Adrenal gland (tissue), 19 donors: ENCODE measurements at places on chromosomes 2 and 18. TPM values are rescaled to one million over a fixed set of nuclear protein-coding genes. Genes with fewer than 3 reads are reported as not detected.

Gene SAG
- not detected for total RNA-seq

Gene CREG2
- total RNA-seq = not detected

Gene ADD2
- total RNA-seq = 3.9 TPM

Gene SPAST
- total RNA-seq = 20.4 TPM

Gene TUBB6
- total RNA-seq = 15.7 TPM

Gene MOGAT1
- total RNA-seq = not detected

Gene IL1F10
- total RNA-seq = not detected

Gene CDKL4
- 1.9 TPM for total RNA-seq

Gene ZC3H6
- 17.9 TPM for total RNA-seq

Gene RNF125
- total RNA-seq = 1.6 TPM

Gene ZSWIM2
- total RNA-seq = not detected

- H3K4me1 ChIP-seq = no peaks in the 10 kb centered on the region
- DNase-seq = no peak
- H3K36me3 ChIP-seq = no peaks in the 10 kb centered on the region
- no peak overlapping the region for H3K4me3 ChIP-seq
- no peaks in the 10 kb centered on the region for H3K27me3 ChIP-seq
Measured at GRCh38 chr2:217710211-217710765, 292.5 kb downstream of the TNS1 start.

DNA sequence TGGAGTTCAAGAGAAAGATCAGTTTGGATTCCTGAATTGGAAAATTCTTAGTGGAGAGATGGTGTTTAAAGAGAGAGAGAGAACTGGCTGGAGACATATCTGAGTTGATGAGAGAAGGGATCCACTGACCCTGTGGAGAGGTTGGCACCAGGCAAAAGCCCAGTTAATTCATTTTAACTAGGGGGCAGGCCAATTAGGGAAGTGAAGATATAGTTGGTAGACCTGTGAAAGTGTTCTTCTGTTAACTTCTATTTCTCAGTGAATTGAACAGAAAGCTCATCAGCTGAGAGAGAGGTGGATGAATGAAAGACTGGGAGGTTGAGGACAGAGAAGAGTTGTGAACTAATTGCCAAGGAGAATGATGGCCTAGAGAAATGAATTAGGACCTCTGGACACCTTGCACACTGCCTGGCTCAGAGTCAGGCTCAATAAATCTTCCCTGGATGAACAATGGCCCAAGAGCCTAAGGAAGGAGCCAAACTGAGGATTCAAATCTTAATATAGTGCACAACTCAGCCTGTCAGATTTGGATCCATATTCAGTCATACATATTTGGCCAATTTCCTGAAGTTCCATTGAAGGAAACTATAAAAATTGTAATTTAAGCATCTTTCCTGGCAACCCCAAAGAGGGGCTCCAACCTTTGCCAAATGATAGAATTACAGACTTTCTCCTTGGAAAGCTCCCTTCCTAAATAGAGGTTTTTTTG, 82.2 kb upstream of the RMDN2 start:
- no peaks in the 10 kb centered on the region for H3K4me1 ChIP-seq
- H3K4me3 ChIP-seq = no peak overlapping the region
- H3K36me3 ChIP-seq = no peaks in the 10 kb centered on the region

GRCh38 chr2:69745035-69745434, 3.1 kb downstream of the ANXA4 start:
- no peak overlapping the region for H3K27ac ChIP-seq
- no peak overlapping the region for H3K4me3 ChIP-seq
- H3K4me1 ChIP-seq = peaks cover 20% of the 10 kb centered on the region

GRCh38 chr2:197345846-197346370, 35.3 kb upstream of the ANKRD44 start:
- H3K36me3 ChIP-seq = no peaks in the 10 kb centered on the region
- no peak overlapping the region for H3K27ac ChIP-seq
- H3K4me1 ChIP-seq = peaks cover 3% of the 10 kb centered on the region
- DNase-seq = no peak
- no peaks in the 10 kb centered on the region for H3K27me3 ChIP-seq

DNA sequence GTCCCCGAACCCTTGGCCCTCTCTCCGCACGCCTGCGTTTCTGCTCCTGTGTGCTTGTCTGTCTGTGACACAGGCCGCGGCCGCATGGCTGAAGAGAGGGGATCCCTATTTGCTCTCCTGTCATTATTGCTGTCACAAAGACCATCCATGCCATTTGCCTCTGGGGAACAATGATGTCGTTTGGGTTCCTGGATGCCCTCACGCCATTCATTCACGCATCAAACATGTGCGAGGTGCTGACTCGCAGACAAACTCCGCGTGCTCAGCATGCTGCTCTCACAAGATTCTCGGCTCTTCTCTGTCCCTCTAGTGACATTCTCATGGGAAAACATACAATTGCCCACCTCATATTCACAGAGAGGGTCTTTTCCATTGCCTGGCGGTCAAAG, 67.8 kb downstream of the ASB1 start:
- H3K4me1 ChIP-seq = no peaks in the 10 kb centered on the region
- H3K4me3 ChIP-seq = no peak overlapping the region
- no peak overlapping the region for H3K27ac ChIP-seq
- no peaks in the 10 kb centered on the region for H3K27me3 ChIP-seq
- no peak for DNase-seq

GRCh38 chr18:28174181-28174905, 2.6 kb downstream of the CDH2 start:
- no peaks in the 10 kb centered on the region for H3K36me3 ChIP-seq
- peak overlapping the region; percentile 92 for H3K27ac ChIP-seq
- no peaks in the 10 kb centered on the region for H3K27me3 ChIP-seq
- peaks cover 28% of the 10 kb centered on the region for H3K4me1 ChIP-seq
- DNase-seq = no peak

GRCh38 chr2:63665091-63665490, 76.3 kb downstream of the MDH1 start:
- no peak for DNase-seq
- H3K27ac ChIP-seq = no peak overlapping the region
- H3K36me3 ChIP-seq = no peaks in the 10 kb centered on the region
- no peaks in the 10 kb centered on the region for H3K4me1 ChIP-seq
- H3K4me3 ChIP-seq = no peak overlapping the region

DNA sequence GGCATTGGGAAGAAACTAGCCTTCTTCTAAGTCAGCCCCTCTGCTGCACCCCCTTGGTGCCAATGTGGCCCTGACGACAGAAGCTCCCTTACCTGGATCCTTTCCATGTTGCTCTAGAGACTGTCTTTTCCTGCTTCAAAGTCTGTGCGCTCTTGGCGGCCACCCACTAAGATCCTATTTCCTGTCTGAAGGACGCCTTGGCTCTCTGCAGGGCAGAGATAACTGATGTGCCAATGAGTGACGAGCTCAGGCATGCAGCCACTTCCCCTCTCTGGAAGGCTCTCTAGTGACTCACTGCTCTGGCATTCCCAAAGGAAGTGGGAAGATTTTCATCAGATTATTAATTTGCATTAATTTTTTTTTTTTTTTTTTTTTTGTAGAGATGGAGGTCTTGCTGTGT, 273.5 kb downstream of the CDH20 start:
- peaks cover 7% of the 10 kb centered on the region for H3K4me1 ChIP-seq
- peak overlapping the region; percentile 45 for H3K27ac ChIP-seq
- H3K4me3 ChIP-seq = no peak overlapping the region
- peak; percentile 64 for DNase-seq
- H3K36me3 ChIP-seq = no peaks in the 10 kb centered on the region
- H3K27me3 ChIP-seq = no peaks in the 10 kb centered on the region

GRCh38 chr2:16278421-16279200, 338.3 kb downstream of the MYCN start:
- H3K4me1 ChIP-seq = no peaks in the 10 kb centered on the region
- H3K27ac ChIP-seq = no peak overlapping the region
- no peak overlapping the region for H3K4me3 ChIP-seq
- H3K36me3 ChIP-seq = no peaks in the 10 kb centered on the region

DNA sequence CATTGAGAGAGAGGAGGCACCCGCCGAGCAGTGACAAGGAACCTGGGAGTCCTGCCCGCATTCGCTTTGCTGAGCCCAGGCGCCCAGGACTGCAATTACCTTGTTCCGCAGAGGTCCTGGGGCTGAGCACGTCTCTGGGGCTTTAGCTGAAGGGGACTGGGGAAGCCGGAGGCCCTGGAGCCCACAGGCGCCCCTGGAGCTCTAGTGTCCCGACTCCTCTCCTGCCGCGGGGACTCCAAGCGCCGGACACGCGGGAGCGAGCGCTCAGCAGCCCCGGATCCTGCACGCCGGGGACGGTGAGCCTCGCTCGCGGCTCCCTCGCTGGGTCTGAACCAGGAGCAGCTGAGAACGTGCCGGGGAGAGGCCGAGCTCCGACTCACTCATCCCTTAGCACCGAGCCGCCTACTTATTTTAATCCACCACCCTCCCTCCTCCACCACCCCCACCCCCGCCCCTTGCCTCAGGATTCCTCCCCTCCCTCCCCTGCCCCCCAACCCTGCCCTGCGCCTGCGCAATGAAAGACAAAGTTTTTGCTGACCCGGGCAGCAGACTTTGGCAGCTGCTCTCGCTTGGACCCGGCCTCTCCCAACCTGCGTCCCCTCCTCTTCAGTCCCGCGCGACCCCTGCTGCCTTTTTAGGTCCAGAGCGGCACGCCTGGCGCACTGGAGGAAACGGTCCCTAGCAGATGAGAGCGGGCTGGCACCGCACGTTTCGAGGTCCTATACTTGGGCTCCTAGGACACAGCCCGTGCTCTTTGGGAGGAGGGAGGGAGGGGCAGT, at the start of gene OSR1:
TSS of gene OSR1 (minus strand) at position 382 of the 779 bp plus-strand sequence. CDS start 4,818 bp downstream, outside the sequence.
- no peaks in the 10 kb centered on the region for H3K36me3 ChIP-seq
- DNase-seq = peak; percentile 56
- peaks cover 25% of the 10 kb centered on the region for H3K4me1 ChIP-seq
- peaks cover 54% of the 10 kb centered on the region for H3K27me3 ChIP-seq
- H3K27ac ChIP-seq = no peak within 1 kb of the TSS
- peak within 1 kb of the TSS; percentile 57 for H3K4me3 ChIP-seq

DNA sequence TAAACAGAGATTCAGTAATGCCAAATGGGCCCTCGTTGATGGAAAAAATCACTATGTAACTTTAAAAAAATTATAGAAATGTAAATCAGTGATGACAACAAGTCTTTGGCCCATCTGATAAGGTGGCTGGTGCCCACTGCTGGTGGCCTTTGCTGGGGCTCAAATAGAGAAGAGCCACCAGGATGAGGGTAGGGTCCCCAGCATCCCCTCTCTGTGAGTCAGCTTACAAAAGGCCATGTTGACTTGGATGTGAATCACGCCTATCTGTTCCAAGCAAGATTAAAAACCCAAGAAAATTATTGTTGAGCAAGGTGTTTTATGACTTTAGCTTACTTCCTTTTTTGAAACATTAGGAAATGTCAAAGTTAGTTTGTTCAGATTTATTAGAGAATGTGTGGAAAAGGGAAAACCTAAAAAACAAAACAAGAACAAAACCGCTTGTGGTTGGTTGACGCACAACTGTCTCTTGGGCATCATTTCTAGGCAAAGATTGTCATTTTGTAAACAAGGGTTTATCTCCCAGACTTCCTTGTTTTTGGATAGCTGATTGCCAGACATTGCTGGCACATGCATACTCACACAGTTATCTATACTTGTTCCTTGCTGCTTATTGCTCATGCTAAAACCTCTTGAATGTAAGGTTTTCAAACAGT, 53.7 kb upstream of the ZNF396 start:
- no peak for DNase-seq
- H3K36me3 ChIP-seq = no peaks in the 10 kb centered on the region
- H3K27me3 ChIP-seq = no peaks in the 10 kb centered on the region
- H3K27ac ChIP-seq = no peak overlapping the region

DNA sequence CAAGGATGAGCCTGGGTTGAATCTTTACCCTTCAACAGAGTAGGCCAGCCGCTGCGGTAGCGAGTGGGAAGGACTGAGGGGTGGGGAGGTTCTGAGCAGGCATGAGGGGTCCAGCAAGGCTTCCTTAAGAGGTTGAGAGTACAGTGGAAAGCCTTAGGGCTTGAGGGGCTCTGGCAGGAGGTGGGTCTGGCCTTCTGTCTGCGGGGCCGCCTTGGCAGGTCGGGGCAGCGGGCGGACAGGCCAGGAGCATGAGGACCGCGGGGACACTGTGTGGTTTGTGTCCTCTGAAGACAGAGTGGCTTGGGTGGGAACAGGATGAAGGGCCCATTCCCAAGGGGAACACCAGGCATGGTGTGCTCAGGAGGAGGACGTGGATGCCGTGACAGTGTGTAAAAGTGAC, 250.3 kb downstream of the AGAP1 start:
- H3K36me3 ChIP-seq = no peaks in the 10 kb centered on the region
- no peaks in the 10 kb centered on the region for H3K27me3 ChIP-seq
- no peaks in the 10 kb centered on the region for H3K4me1 ChIP-seq

GRCh38 chr2:52475590-52475989, 1292.0 kb upstream of the CHAC2 start:
- H3K4me3 ChIP-seq = no peak overlapping the region
- no peaks in the 10 kb centered on the region for H3K27me3 ChIP-seq
- H3K4me1 ChIP-seq = no peaks in the 10 kb centered on the region

DNA sequence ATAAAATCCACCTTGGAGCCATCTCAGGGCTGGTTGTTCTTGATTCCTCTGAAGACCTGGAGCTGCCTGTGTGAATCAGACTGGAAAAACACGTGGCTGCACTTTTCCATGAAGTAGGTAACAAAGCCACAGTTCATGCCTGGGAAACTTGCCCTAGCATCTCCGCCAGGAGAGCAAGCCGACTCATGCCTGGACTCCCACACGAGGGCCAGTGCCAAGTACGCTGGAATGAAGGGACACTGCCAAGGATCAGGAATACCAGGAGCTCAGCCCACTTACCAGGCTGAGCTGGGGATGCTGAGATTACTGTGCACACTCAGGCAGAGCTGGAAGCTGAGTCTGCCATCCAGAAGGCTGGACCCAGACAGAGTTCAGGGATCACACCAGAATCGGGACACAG, 10.9 kb upstream of the FHL2 start:
- no peaks in the 10 kb centered on the region for H3K36me3 ChIP-seq
- peaks cover 6% of the 10 kb centered on the region for H3K4me1 ChIP-seq
- peak; percentile 75 for DNase-seq
- H3K27ac ChIP-seq = no peak overlapping the region
- no peaks in the 10 kb centered on the region for H3K27me3 ChIP-seq

DNA sequence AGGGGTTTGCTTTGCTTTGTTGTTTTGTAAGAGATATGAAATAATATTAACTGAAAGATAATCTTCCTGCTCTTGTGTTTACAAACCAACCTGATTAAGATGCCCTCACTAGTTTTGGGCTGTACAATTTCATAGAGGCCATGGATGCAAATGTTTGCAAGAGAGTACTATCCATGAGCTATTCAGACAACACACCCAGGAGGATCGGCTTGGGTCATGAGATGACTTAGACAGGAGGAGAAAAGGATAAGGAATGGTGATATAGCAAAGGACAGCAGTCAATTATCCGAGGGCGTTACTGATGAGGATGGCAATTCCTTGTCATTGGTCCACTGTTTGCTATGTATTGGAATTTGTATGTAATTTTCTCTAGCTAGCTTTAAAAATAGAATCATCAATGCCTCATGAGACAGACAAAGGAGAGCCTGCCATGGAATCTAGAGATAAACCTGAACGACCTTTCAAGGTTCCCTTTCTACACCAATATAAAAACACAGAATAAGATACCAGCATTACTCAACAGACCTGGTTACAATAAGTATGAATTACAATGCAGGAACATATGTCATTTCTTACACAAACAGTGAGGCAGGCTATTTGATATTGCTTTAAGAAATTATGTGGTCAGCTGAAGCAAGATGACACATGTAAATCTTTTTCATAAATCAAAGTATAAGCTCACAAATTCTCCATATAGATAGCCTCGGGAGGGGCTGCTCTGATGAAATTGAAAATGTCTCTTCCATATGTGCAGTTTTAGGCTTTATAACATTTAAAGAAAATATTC, 54.4 kb upstream of the SOS1 start:
- H3K4me1 ChIP-seq = no peaks in the 10 kb centered on the region
- no peak for DNase-seq
- no peaks in the 10 kb centered on the region for H3K27me3 ChIP-seq
- no peak overlapping the region for H3K27ac ChIP-seq
- H3K4me3 ChIP-seq = no peak overlapping the region
- H3K36me3 ChIP-seq = no peaks in the 10 kb centered on the region
